ENCODE measurements at places on chromosomes 3 and 15.
A peak's percentile ranks its signal among the peaks of the same experiment; 100 is the strongest.

GRCh38 chr3:20302766-20303165, 116.8 kb upstream of the SGO1 start:
- DNase-seq = no peak

- no peak for DNase-seq
Measured at GRCh38 chr15:59515190-59515589, 77.2 kb downstream of the FAM81A start.

DNA sequence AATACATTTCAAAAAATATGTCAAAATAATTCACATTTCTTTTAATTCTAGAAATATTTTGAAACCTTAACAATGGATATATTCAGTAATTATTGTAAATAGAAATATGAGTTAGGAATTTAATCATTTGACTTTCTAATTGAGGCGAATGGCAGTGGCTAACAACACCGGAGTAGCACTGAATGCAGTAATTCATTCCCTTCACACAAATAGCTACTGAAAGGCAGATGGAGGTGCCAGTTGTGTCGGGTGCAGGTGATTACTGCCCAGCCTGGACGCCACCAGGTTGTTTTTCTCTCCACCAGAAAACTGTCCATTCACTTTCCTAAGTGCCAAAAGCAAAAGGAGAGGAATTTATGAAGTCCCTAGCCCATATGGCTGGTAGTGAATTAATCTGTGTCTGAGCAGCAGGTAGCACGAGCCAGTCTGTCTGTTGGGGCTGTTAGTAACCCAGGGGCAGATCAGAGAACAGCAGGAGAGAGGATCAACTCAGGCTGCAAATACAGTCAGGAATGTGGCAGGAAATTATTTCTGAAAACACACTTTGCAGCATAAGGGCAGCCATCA, 79.3 kb upstream of the GMNC start:
- peak; percentile 25 for DNase-seq

- no peak for DNase-seq
Measured at GRCh38 chr3:58101499-58102389, 93.5 kb downstream of the FLNB start.

DNA sequence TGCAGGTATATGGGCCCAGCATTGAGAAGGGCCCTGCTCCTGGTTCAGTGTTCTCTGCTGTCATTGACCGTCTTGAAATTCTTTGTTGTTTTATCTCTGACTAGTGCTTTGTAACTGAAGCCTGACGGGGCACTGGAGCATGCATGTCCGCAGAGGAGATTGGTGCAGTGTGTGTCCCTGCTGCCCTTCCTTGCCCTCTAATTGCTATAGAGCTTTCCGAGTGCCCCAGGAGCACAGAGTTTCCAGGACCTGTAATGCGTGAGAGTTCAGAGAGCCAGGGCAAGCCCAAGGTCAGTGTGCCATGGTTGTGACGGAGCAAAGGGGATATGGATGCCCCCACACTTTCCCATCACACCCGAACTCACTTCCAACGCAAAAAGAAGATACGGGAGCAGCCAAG, 174.3 kb upstream of the UBE3A start:
- DNase-seq = no peak

- no peak for DNase-seq
Measured at GRCh38 chr3:171383206-171384018, 76.8 kb downstream of the TNIK start.

DNA sequence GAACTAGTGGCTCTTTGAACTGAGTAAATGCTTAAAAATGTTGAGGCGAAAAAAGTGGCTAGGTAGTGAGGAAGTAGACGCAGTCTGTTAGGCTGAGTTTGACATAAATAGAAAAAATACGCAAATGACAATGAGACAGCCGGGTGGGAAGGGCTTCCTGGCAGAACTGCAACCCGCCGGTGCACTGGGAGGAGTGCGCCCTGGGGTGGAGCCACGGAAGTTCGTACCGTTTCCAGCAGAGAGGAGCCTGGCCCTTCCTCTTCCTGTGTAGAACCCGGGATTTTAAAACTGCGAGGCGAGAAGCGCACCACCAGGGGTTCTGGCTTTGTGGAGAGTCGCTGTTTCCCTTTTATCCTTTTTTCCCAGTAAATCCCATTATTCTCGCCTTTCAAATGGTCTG, 602.6 kb downstream of the PYDC2 start:
- no peak for DNase-seq

DNA sequence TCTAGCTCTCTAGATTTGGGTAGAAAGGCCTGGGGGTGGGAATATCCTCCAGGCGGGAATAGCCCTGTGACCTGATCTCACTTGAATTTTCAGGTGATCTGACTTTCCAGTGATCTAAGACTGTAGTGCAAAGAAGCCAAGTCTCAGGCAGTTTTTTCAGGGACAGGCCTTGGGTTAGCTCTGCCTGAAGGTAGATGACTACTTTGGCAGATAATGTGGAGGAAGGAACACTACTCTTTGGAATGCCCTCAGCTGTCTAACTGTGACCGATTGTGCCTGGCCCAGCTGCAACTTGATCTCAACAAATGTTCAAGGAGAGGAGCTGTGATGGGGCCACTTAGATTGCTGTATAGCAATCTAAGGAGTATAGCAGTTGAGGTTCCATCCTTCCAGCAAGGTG, 193.7 kb downstream of the TCF12 start:
- DNase-seq = no peak

DNA sequence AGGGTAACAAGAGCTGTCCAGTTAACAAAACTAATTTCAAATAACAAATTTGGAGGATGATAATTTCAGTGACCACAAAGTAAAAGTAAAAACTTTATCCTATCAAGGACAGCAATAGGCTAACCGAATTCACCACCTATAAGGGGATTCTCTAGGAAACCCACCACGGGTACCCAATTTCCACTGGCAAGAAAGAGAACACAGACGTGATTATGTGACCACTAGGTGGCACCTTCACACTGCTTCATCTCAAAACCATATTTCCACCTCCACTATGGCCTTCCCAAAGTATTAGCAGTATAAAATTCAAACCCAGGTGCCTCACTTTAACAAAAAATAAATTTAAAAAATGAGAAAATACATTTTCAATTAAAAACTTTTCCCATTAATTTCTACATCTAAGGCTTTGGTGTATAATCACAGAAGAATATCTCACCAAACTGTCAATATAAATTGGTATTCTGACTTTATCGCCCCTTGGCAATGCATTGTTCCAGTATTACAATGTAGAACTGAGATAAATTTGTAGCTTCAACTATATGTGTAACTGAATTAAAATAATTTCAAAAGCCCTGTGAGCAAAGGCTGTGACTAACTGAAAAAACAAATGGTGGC, 96.5 kb downstream of the FSIP1 start:
- DNase-seq = peak; percentile 64

DNA sequence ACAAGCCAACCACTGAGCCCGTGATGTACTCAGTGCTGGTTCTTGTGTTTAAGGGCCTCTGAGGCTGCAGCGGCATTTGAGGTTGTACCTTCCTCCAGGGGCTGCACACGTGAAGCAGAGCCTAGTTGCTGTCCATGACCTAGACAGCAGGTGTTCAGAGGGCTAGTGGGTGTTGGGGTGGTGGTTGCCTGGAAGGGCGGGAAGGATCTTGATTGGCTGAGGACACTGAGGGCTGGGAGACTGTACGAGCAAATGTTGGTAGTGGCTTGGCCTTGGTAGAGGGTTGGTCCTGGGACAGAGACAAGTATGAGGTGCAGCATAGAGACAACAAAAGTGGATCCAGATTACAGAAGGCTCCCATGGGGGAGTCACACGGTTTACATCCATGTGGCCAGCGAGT, 17.0 kb upstream of the HES1 start:
- no peak for DNase-seq

- no peak for DNase-seq
Measured at GRCh38 chr15:69351333-69351732, 52.6 kb downstream of the PAQR5 start.

- DNase-seq = no peak
Measured at GRCh38 chr3:140216249-140216648, 281.3 kb downstream of the CLSTN2 start.

DNA sequence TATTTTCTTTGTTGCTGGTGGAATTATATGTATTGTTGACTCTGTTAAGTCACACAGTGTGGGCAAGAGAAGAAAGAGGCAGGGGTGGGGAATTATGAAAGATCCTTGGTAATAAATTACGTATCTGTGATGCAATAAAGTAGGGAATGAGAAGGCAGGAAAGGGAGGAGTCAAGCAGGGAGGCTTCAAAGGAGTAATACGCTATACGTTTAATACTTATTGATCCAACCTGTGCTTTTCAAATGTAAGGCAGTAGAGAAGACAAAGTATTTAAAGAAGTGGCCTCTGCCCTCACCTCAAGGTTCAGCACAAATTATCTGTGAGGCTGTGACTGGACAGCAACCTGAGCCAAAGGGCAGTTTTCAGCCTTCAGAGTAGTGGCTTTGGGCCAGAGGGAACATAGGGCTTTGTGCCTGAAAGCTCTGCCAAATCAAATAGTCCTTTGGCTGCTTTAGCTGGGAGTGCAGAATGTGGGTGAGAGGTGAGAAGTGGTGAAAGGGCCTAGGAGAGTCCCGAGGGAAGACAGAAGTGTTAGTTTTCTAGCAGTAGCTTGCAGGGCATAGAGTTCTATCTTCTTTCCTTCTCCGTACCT, 1.2 kb upstream of the PLIN1 start:
- no peak for DNase-seq

DNA sequence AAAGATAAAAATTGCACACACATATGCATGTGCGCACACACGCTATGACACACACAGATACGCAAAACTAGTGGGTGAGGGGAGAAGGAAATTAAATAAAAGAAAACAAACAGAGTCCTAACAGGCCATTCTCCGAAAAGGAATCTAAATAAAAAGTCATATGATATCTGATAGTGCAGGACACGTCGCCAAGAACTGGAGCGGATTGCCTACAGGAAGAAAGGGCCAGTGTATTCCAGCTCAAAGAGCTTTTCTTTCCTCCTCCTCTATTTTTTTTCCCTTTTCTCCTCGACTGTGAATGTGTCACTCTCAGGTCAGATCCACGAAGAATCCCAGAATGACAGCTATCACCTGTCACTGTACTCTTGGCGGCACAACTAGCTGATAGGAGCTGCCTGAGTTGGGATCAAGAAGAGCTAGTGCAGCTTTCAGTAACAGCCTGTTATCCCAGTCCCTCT, 157.8 kb downstream of the TIGIT start:
- peak; percentile 69 for DNase-seq

Measured in NCI-H2171 treated with DMSO at 0.1 percent for 48 hours (cell line).